SK-N-SH treated with all-trans-retinoic acid at 6 μM for 48 hours (cell line): ENCODE measurements at places on chromosomes 13 and 19.

DNA sequence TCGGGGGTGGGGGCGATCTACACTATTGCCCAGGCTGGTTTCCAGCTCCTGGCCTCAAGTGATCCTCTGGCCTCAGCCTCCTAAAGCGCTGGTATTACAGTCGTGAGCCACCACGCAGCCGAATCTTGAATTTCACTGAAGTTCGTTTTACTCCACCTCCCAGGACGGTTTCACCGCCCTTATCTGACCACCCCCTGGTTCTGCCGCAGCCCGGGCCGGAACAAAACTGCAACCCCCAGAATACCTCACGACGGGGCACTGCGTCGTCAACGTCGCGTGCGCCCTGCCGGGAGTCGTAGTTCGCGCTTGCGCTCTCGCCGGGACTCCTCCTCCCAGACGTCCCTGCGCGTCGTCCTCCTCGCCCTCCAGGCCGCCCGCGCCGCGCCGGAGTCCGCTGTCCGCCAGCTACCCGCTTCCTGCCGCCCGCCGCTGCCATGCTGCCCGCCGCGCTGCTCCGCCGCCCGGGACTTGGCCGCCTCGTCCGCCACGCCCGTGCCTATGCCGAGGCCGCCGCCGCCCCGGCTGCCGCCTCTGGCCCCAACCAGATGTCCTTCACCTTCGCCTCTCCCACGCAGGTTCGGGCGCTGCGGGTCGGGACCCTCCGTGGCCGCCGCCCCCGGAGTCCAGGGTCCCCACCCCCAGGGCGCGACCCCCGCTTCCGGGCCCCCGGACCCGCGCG lies at the start of gene ATP5F1D:
ATP5F1D (plus strand) TSS at position 335 of the 679 bp plus-strand sequence; CDS start at position 435, 100 bp downstream.
- ATAC-seq = peak; percentile 68

DNA sequence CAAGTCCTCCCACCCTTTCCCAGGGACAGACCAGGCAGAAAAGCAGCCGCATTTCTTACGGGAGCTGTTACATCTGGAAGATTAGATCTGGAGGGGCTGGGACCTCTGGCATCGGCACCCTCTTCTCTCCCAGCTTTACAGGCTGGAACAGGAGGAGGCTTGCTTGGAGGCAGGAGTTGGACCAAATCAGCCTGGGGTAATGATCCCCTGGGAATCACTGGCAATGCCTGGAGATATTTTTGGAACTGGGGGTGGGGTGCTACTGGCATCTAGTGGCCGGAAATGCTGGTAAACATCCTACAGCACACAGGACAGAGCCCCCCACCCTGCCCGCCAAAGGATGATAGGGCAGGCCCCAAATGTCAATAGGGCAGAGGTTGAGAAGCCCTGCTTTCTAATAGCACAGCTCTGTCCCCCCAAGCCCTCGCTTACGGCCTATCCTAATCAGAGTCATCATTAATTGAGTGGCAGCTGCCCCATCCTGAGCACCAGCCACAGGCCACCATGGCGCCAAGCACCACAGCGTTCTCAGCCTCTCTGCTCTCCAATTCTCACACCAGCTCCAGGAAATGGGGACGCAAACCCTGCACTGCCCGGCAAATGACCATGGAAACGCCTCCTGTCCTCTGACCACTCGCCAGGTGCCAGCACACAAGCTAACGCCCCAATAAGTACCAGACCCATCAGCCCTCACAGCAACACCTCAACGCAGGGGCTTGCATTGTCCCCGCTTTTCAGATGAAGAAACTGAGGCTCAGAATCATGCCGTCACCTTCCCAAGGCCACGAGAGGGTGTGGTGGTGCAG lies 20.6 kb downstream of the LRRC4B start:
- ATAC-seq = no peak

GRCh38 chr19:7930765-7931164 lies 4.8 kb upstream of the CTXN1 start:
- ATAC-seq = no peak

GRCh38 chr19:40607311-40608239 lies 6.4 kb downstream of the LTBP4 start:
- no peak for ATAC-seq

DNA sequence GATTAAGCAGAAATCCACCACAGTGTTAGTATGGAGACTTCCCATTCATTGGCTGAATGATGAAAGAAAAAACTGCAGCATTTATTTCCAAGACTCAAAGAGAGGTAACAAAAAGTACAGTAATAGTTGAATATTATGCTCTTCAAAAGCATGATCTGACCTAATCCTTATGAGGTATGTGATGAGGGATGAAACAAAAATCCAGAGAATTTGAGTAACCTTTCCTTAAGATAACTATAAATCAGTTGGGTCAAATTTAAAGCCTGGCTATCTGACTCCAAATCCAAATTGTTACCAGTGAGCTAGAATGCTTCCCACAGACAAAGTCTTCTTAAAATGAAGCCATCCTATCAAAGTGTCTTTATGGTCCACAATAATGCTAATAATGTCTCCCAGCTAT lies 38.1 kb downstream of the NUFIP1 start:
- peak; percentile 69 for ATAC-seq

- ATAC-seq = peak; percentile 85
Observed at GRCh38 chr19:17234911-17235299, 8.9 kb downstream of the OCEL1 start.

GRCh38 chr19:42165146-42165545 lies 32.9 kb upstream of the POU2F2 start:
- ATAC-seq = no peak

DNA sequence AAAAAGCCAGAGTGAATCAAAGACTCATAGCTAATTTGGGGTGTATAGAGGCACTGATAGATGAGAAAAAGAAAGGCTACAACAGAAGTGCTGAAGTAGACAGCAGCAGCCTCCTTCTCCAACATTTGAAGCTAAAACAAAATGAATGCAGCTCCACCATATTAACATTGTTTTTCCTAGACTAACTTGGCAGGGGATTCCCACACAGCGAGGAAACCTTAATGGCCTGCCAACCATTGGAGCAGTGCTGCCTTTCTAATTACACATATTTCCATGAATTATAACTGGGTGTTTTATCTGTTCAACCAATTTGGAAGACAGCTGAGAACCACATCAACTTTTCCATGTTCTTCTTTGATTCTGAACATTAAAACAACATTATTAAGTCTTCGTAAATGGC lies 478.6 kb downstream of the LIG4 start:
- ATAC-seq = no peak

- no peak for ATAC-seq
Observed at GRCh38 chr19:12092065-12092867, 27.7 kb downstream of the ZNF844 start.

GRCh38 chr19:19137556-19138108 lies 646 bp downstream of the TMEM161A start:
- peak; percentile 41 for ATAC-seq

DNA sequence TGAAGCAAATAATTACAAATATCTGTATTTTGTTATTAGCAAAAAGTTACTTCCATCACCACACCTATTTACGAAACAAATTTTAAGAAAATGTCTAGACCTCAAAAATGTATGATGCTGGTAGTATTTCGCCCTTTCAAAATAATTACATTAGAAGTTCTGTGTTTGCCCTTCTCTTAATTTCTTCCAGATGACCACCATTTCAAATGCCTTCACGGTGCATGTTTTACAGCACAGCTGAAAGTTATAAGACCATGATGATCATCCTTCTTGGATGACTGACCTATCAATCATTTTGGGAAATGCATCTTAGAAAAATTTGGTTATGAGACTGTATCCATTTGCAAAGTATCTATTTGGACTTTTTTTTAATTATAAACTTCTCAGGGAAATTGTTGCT lies 390.8 kb downstream of the SLITRK6 start:
- ATAC-seq = peak; percentile 65

GRCh38 chr13:50072676-50073075 lies 57.4 kb downstream of the KCNRG start:
- no peak for ATAC-seq

- no peak for ATAC-seq
Observed at GRCh38 chr19:38743394-38744297, 628 bp downstream of the CAPN12 start.

DNA sequence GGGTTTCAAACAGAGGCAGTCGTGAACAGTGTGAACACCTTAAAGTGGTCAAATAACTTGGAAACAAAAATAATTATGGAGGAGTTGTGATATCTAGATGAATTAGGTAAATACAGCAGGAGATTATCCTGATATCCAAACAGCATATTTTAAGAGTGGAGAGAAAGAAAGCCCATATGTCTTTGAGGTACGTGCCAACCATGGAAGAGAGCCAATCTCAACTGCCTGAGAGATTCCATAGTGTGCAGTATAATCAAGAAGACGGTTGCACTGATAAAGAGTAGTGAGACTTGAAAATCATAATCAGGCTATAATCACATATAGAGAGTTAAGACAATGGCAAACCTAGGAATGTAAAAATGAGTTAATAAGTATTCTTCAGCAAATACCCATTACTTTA lies 472.8 kb upstream of the SLITRK5 start:
- ATAC-seq = no peak

- ATAC-seq = no peak
Observed at GRCh38 chr13:90246687-90247345, 1100.7 kb upstream of the MIR17HG start.

GRCh38 chr19:51552996-51553725 lies 17.9 kb upstream of the ZNF175 start:
- peak; percentile 86 for ATAC-seq

GRCh38 chr19:50204081-50204428 lies 633 bp downstream of the MYH14 start:
- ATAC-seq = no peak

GRCh38 chr13:60019119-60019993 lies 144.4 kb downstream of the DIAPH3 start:
- peak; percentile 32; the same call in 2 of the 3 replicates for ATAC-seq
